RWPE2 (cell line): ENCODE measurements at places on chromosomes 13 and 19.

DNA sequence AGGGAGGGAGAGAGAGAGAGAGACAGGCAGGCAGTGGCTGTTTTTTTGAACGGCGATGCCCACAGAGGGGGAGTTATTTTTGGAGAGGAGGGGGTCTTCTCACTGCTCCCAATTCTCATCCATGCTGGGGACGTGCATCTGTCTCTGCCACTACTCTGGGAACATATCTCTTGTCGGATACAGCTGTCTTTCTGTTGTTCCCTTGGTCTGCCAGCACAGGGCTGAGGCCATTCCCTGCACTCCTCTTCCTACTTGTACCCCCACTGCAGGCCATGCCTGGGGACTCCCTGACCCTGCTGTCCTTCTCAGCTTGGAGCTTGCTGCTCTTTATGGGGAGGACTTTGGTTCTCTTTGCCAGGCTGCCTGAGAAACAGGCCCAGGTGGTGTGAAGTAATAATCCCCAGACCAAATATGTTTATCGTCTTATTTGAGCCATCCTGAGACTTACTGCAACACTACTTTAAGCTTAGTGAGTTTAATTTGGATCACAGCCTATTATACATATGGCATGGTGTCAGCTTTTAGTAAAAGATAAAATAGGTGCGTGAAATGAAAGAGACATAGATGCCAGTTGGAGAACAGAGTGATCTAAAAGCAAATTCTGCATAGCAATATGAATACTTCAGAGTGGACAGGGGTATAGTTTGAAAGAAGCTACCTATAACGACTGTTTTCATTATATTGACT, 19.1 kb downstream of the LRCH1 start:
- no peak for DNase-seq

DNA sequence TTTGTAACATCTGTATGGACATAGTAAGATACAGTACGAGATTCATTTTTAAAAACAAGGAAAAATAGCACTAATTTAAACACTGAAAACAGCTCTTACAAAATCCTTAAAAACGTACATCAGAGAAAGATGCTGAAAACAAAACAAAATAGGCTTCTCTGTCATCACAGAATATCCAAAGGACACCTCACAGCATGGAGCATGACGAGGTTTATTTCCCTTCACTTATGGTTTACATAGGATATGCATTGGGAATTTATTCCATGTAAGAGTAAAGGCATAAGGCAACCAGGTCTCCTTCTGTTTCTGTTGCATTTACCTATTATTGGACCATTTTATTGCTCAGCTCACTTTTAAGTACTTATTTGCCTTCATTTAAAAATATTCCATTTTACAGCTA, 3.0 kb downstream of the KCTD12 start:
- no peak for DNase-seq

DNA sequence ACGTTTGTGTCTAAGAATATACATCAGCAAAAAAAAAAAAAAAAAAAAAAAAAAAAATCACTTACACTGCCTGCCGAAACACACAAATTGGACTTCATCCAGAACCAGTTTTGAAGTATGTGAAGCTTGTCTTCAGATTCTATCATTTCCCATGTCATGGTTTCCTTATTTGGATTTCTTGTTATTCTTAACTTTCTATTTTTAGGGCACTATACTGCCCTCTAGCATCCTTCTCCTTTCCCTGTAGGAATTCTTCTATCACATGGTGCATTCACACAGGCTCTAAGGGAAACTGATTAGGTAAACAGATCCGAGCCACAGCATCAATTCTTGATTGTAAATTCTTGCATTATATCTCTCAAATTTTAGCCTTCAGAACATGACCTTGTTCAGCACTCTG, 1507.5 kb downstream of the OLFM4 start:
- DNase-seq, result no peak

- DNase-seq, result no peak
These were observed 102.5 kb downstream of the COL4A2 start for GRCh38 chr13:110409581-110409992.

DNA sequence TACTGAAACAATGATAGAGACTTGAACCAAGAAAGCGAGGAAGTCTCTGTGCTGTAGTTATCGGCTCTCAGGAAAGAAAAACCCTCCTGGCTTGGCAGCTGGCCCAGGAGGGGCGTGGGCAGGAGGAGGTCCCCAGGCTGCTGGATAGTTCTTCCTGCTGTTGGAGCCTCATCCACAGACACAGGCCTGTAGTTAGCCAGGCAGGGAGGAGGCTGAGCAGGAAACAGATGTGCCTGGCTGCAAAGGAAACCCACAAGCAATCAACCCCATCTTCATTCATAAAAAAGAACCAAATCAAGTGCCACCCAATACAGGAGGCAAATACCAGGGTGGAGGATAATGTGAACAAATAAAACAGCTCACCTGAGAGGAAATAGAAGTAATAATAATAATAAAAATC, 86.2 kb downstream of the IRS2 start:
- no peak for DNase-seq

DNA sequence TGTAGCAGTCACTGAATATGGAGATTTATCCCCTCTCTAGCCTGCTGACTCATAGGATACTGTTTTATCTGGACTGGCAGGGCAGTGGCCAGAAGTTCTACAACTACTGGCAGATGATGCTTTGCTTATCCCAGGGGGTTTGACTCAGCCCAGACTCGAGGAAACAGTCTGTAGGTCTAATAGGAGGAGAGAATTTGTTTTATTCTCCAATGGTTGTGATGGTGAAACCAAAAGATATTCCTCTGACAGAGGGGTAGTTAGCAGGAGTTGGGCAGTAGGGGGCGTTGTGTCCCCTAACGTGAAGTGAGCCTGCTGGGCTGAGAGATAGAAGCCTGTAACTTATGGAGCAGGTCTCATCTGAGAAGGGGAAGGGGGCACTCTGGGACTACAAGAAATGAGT, 74.9 kb downstream of the WTIP start:
- DNase-seq, result no peak

DNA sequence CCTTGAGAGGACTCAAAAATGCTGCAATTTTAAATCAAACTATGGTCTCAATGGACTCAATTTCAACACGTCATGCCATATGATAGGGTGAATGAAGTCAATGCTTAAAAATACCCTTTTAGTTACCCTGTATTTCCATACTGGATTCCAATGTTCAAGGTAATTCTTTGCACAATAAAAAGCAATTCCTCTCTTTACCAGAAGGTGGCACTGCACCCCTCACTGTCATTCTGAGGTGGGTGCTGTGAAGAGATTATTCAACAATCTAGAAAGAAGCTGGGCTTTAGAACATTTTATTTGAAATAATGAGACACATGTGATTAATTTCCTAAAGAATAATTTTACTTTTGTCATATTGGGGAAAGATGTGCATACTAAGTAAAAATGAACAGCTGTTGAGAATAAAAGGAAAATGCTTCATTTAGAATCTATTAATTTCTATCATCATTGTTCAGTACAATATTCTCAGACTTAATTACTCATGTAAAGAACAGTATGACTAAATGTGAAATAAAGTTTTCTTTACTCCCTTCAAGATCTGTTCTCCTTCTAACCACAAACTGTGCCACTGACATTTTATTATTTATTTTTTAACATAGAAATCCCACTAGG, 789.1 kb downstream of the GPC5 start:
- no peak for DNase-seq

GRCh38 chr19:245457-245856, 45.7 kb downstream of the PLPP2 start:
- DNase-seq, result no peak

DNA sequence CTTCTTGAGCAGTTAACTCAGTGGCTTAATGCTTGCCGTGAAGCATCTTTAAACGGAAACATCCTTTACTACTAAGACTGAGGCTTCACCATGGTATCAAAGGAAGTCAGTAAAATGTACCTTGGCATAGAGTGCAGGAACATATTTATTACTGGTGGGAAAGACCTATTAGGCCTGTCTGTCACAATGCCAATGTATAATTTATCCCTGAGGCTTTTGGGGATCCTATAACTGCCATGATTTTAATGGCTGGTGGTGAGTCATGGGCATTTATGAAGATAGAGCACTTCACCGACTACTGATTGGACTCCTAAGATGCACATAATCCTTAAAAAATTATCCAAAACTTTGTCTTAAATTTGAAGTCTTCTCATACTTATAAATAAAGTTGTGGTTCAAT, 79.6 kb downstream of the FGF14 start:
- no peak for DNase-seq

DNA sequence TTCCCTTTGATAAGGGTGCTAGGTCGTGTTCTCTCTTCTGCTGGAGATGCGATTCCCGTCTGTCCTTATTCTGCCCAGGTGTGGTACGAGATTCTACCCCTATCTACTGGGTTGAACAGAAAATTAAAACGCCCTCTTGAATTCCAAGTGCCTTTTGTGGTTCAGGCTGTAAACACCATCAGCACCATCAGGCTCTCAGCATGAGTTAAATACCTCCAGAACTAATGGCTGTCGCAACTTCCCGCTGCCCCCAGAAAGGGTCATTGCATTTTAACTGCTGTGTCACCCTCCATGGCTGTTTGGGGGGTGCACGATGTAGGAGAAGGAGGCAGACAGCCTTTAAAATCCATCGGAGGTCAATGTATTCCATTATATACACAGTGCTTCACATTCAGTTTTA, 177.4 kb downstream of the OXGR1 start:
- no peak for DNase-seq

DNA sequence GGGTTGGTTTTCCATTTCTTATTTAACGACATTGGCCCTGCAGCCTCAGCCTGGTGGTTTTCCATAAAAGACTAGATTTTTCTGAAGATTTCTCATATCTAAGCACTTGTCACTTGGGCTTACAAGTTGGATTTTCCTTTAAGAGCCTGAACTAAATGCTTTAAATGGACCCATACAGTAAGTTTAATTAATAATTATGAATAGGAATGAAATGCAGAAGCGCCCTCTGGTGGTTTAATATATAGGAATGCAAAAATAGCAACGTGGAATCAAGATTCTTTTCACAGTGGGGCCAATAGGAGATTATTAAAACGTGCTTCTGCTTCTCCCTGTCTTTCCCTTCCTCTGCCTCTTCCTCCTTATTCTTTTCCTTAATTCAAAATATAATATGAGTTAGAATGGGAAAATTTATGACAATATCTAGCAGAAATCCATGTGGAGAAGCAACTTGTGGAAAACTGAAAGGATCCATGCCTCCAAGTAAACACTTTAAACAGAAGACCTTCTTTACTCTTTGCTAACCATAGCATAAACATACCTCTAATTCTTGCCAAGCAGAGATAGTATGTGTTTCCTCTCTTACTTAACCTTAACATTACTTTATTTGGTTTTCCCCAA, 324.0 kb downstream of the GPC5 start:
- DNase-seq, result no peak

DNA sequence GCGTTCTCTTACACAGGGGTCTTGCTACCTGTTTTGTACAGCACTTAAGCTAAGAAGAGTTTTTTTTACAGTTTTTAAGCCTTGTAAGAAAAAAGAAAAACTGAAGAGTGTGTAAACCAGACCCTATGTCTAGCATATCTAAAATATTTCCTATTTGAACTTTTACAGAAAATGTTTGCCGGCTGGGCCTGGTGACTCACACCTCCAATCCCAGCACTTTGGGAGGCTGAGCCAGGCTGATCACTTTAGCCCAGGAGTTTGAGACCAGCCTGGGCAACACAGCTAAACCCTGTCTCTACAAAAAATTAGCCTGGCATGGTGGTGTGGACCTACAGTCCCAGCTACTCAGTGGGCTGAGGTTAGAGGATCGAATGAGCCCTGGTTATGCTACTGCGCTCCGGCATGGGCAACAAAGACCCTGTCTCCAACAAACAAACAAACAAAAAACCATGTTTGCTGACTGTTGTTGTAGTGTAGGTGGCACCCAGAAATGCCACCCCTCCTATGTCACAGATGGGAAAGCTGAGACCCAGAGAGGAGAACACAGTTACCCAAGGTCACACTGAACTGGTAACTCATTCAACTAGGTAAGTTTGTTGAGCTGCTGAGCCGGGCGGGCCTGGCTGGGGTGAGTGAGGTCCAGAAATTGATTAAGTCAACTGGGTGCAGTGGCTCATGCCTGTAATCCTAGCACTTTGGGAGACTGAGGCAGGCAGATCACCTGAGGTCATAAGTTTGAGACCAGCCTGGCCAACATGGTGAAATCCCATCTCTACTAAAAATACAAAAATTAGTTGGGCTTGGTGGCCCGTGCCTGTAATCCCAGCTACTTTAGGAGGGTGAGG, 1.9 kb upstream of the VASP start:
- DNase-seq, result no peak

- DNase-seq, result no peak
These were observed 102.0 kb downstream of the DCLK1 start for GRCh38 chr13:36029166-36029565.

- DNase-seq, result peak; percentile 70
These were observed 848 bp upstream of the CEBPA start for GRCh38 chr19:33302974-33303790.

DNA sequence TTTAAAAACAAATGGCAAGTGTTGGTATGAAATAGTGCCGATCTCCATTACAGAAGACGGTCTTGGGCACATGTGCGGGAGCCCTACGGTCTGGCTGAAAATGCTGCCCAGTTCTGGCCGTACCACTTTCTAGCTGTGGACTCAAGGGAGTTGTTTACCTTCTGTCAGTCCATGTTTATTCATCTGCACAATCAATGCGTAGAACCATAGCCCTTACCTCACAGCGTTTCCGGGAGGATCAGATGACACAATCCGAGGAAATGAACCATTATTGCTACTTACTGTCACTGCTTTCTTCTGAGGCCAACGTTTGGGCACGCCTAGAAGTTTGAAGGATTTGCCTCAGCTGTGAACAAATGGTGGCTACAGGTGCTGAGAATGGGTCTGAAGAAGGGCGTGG, 31.2 kb downstream of the GADD45B start:
- DNase-seq, result no peak

GRCh38 chr19:17170538-17171297, 44.4 kb upstream of the USE1 start:
- no peak for DNase-seq

DNA sequence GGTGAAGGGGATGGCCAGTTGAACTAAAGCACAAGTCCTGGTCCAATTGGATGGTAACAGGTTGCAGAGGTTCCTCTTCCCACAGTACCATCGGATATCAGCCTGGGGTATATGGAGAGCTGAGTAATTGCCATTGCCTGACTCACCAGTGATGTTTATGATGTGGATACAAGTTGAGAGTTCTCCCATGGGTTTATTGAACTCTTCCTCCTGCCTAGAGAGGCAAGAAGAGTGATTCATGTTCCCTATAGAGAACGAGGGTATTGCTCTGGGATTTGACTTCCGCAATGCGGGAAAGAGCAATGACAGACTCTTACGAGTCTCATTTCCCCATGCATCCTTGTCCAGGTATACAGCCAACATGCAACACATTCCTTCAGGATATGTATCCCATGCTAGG, 111.3 kb upstream of the PCDH9 start:
- no peak for DNase-seq

- no peak for DNase-seq
These were observed 1.5 kb downstream of the TTC9B start for GRCh38 chr19:40216777-40217026.

DNA sequence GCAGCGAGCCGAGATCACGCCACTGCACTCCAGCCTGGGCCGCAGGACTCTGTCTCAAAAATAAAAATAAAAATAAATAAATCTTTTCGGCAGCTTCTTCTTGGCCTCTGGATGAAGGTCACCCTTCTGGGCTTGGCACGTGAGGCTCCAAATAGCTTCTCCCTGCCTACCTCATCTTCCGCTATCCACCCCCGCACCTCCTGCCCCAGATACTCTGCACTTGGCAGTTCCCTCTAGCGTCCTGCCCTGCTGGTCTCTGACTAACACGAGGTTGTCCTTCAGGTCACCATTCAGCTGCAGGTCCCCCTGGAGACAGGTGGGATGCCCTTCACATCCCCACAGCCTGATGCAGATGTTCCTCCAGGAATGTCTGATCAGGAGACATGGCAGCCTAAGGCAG, 8.5 kb upstream of the CCL25 start:
- no peak for DNase-seq

- DNase-seq, result no peak
These were observed 7.1 kb upstream of the IFT88 start for GRCh38 chr13:20559659-20560356.
